DMS153 (cell line): ENCODE measurements at places on chromosomes 16 and 17.

- DNase-seq = no peak
Observed at GRCh38 chr17:77163001-77163400, 22.2 kb downstream of the SEC14L1 start.

- peak; percentile 78 for DNase-seq
Observed at GRCh38 chr17:68301438-68301959, 10.2 kb downstream of the ARSG start.

DNA sequence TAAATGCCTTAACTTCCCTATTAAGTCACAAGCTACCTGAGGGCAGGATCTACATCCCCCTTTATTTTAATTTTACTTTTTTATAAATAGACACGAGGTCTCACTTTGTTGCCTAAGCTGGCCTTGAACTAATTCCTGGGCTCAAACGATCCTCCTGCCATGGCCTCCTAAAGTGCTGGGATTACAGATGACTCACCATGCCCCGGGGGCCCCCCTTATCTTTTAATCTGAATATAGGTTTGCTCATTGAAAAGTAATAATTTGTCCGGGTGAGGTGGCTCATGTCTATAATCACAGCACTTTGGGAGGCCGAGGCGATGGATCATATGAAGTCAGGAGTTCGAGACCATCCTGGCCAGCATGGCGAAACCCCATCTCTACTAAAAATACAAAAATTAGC lies 14.2 kb downstream of the ETV4 start:
- DNase-seq = no peak

DNA sequence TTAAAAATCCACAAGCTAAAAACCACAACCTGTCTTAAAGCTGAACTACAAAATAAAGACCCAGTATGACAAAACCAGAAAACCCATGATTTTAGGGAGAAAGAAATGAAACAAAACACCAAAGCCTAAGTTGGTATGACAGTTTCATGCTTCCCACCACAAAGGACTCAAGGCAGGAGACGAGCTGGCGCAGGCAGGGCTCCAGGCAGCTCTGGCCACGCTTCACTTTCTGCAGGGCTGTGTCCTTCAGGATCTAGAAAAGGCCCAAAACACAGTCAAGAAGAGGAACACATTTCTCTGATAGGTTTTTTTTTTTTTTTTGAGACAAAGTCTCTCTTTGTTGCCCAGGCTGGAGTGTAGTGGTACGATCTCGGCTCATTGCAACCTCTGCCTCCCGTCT lies 75.3 kb downstream of the WDR59 start:
- DNase-seq = no peak

- DNase-seq = no peak
Observed at GRCh38 chr16:57830890-57831484, 28.7 kb upstream of the KIFC3 start.

DNA sequence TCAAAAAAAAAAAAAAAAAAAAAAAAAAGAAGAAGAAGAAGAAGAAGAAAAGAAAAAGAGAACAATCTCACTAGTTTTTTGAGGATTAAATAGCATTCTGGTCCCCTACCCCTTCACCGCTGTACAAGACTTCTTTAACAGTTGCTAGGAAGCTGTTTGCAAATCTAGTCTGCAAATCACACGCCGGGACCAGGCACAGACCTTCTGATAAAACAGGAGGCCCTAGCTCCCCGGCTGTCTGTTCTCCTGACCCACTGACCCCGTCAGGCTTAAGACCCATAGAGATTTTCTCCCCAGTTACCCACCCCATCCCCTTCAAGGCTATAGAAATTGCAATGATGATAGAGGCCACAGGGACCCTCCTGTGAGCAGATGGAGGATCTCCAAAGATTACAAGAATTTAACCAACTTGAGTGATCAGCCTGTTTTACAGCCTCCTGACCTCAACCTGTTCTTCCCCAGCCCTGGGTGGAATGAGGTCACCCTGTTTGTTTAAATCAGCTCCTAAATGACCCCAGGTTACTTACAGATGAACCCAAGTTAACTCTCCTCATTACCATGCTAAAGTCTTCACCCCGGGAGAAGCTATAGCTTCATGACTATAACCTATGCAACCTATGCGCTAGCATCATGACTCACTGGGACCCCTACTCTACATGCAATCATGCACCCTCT lies 11.8 kb upstream of the SULT1A1 start:
- no peak for DNase-seq

- DNase-seq = no peak
Observed at GRCh38 chr17:70891306-70891705, 722.0 kb downstream of the KCNJ2 start.

GRCh38 chr17:72660274-72661115 lies 432.0 kb downstream of the SLC39A11 start:
- no peak for DNase-seq

DNA sequence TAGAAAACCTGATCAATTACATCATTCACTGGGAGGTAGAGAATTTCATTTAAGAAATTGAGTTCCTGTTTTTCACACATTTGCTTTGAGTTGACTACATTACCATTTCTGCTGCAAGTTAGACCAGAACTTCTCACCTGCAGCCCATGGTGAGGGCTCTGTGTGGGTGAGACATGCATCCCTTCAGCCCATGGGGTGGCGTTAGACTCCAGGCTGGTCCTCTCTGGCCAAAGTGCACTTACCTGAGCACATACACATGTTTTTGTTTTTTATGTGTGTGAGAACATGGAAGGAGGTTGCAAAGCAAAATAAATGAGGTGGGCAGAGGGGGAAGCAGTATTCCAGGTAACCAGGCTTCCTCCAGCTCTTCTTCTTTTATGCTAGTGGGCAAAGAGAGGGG lies 470.2 kb downstream of the PMP22 start:
- DNase-seq = no peak

- no peak for DNase-seq
Observed at GRCh38 chr16:74439685-74440084, 18.4 kb upstream of the CLEC18B start.

- DNase-seq = no peak
Observed at GRCh38 chr17:9976283-9977179, 71.5 kb upstream of the RCVRN start.

DNA sequence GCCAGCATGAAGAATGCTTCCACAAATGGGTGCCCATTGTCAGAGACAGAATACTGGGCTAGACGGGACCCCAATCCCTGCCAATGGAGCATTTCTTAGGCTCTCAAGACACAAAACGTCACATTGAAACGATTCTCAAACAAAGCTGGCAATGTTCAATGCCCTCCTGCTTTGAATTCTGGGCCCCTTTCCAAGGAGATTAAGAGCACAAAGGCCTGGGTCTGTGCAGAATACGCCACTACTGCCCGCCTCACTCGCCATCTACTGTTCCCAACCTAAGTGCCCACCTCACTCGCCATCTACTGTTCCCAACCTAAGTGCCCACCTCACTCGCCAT lies 9.7 kb downstream of the CFAP20 start:
- no peak for DNase-seq

DNA sequence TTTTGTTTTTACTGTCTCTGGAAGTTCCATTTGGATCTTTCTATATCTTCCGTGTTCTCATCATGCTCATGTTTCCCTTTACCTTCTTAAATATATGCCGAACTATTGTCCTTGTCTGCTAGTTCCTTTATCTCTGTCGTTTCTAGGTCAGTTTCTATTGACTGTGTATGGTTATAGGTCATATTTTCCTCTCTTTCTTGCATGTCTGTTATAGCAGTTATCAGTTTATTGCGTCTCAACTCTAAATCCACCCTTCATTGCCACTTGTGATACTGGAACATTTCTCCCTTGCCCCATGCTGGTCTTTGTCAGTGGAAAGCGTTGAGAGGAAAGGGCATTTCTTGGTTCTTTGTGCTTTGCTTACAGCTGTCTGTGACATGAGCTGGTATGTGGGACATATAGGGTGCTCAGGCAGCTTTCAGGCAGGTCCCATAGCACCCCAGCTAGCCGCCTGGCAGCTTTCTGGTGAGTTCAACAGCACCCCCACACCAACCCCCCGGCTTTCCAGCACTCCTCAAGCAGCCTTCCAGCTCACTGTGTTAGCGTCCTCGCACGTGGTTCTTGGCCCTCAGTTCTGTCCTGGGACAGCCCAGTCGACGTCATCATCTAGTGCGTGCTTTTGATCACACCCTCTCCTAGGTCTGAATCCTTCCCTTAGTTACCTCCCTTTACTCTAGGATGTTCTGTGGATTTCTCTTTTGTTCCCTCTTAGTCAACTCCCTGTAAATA lies 15.4 kb upstream of the DNASE1 start:
- DNase-seq = no peak

GRCh38 chr17:66302761-66303626 lies 581 bp downstream of the PRKCA start:
- peak; percentile 3 for DNase-seq

DNA sequence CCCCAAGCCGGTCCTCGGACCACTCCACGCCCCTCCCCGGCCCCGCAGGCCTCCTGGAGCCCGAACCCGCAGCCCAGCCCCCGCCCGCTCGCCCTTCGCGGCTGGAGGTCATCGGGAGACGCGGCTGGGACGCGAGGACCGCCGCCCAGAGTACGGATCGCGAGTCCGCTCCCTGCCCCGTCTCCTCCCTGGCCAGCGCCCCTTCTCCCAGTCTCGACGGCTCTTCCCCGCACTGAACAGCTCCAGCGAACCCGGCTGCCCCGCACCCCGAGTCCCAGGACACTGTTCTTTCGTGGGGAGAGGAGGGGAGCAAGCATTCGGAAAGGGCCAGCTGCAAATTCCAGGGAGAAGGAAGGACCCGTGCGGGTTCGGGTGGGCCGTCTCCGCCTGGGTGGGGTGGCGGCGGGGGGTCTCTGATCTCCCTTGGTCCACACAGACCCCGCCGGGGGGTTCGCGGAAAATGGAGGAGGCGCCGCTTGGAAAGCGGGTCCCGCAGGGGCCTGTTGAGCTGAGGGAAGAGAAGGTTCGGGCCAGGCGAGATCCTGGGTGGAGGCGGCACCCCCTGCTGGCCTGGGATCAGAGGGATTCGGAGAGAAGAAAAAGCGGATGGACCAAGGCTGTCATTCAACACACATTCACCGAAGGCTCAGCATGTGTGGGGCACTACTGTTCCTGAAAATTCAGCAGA lies 632 bp upstream of the RTN4RL1 start:
- no peak for DNase-seq
